NCI-H748 treated with DMSO at 0.1 percent for 48 hours (cell line): ENCODE measurements at places on chromosomes 7 and 10.
A peak's percentile ranks its signal among the peaks of the same experiment; 100 is the strongest.

GRCh38 chr7:37738321-37738720, 54.8 kb downstream of the GPR141 start:
- DNase-seq = no peak

DNA sequence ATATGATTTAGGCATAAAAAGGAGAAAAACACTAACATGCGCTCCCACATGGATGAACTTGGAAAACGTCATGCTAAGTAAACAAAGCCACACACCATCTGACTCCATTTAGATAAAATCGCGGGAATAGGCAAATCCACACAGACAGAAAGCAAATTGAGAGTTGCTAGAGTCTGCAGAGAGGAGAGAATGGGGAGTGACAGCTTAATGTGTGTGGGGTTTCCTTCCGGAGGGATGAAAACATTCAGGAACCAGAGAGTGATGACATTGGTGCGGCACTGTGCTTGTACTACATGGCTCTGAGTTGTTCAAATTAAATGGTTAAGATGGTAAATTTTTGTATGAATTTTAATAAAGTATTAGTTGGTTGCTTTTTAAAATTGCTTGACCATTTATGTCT, 482.9 kb upstream of the AKR1E2 start:
- no peak for DNase-seq

DNA sequence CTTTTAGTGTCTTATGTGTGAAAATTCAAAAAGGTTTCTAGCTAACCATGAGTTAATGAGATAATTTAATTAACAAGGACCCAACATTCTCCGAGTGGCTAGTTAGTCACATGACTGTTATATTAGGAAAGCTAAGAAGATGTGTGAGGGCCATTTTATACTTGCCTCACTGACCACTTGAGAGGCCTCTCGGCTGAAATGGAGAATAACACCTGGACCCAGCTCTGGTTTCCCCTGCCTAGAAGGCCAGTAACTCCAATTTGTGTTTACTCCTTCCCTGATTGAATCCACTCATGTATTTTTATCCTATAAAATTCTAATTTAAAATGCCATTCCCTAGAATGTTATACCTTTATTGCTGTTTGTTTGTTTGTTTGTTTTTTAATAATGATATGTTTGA, 1091.2 kb downstream of the KCNMA1 start:
- no peak for DNase-seq

GRCh38 chr10:129955601-129956285, 8.3 kb downstream of the EBF3 start:
- DNase-seq = no peak

- DNase-seq = no peak
Observed at GRCh38 chr10:31700181-31700611, 228.4 kb downstream of the ARHGAP12 start.

DNA sequence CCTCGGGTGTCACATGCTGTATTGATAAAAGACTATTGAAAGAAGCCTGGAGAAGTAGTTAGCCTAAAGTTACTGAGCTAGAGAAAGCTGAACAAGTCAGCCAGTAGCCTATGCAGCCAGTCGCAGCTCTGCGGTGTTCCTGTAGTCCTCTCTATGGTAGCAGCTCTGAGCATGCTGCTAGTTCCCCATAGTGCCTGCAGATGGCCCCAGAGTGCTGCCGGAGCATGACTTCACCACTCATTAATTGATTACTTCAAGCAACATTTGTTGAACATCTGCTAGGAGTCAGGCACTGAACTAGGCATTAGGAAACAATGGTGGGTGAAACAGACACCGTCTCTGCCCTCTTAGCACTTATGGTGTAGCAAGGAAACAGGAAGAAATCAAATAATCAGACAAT, 422.7 kb downstream of the SORCS3 start:
- DNase-seq = peak; percentile 21

GRCh38 chr10:49562893-49563292, 24.0 kb upstream of the ERCC6 start:
- DNase-seq = no peak

DNA sequence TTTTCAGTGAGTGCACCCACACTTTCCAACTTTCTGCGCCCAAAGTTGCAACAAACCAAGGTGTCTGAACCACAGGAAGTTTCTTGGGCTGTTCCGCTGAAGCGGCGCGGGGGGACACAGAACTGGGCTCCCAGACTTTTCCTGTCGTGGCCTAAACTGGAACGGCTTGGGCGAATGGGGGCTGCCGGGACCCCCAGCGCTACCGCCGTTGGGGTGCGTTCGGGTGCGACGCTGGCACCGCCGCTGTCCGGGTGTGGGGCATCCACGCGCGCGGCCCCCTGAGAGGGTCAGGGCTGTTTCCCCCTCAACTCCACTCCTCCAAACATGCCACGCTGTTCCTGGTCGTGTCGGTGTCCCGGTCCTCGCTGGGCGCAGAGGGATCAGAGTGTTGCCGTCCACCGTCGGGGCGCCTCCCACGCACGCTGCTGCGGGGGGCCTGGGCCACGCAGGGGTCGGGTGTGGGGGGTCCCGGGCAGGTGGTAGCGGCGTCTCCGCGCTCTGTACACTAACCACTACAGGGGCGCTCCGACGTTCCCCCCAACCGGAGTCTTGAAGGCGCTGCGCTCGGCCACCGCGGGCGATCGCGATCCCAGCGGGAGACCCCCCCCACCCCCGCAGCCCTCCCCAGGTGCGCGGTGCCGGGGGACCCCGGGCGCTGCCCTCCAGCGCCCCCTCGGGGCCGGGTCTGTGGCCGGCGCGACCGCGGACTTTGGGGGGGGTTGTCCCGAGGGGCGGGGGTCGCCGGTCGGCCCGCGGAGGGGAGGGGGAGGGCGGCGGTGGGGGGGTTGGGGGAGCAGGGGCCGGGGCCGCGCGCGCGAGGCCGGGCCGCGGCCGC, 2.2 kb upstream of the CUX1 start:
- DNase-seq = no peak

DNA sequence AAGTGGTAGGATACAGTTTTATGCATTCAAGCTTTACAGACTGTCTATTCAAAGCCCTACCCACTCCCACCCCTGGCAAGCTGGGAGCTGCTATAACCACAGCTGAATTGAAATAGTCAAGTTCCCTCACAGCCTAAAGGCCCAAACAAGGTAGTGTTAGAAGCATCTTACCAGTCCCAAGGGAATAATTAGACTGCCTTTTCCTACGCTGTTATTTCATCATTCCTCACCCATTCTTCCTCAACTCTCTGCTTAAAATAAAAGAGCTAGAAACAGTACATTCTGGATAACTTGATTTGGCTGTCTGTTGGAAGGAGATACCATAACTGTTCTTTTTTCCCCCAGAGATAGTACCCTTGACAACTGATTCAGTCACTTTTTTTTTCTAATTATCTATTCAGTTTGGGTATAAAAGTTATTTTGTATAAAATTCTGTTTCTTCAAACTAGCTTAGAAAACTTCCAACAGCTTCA, 54.0 kb downstream of the RAPGEF5 start:
- DNase-seq = no peak

GRCh38 chr10:76086761-76087639, 655.6 kb downstream of the LRMDA start:
- DNase-seq = peak; percentile 13

- DNase-seq = no peak
Observed at GRCh38 chr7:159115601-159116501, 28.8 kb downstream of the VIPR2 start.

DNA sequence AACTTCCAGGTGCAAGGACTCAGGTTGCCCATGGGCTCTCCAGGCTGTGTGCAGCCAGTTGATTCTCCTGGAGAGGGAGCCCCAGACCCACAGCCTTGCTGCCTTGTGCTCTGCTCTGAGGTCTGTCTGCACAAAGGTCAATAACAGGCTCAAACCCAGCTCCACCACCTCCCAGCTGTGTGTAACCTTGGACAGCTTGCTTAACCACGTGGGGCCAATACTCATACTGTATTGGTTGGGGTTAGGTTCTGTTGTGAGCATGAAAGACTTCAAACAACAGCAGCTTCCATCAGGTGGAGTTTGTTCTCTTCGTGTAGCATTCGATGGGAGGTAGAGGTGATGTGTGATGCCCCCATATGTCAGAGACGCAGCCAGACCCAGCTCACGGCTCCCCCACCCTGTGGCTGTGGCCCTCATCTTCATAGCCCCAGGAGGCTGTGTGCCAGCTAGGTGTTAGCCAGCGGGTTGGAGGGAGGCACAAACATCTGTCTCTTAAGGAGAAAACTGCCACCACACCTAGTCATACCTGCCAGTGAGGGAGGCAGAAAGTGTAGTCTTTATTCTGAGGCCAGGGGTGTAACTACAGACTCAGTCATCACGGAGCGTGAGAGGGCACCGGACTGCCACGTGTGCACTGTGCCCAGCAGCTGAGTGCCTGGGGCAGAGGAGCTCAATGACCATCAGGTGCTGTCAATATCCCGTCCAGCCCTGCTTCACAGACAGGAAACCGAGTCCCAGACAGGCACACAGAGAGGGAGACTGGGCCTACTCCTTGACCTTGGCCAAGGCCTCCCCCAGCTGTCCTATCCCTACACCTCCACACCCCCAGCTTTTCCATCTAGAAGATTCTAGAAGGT, 8.1 kb upstream of the POLD2 start:
- DNase-seq = no peak

DNA sequence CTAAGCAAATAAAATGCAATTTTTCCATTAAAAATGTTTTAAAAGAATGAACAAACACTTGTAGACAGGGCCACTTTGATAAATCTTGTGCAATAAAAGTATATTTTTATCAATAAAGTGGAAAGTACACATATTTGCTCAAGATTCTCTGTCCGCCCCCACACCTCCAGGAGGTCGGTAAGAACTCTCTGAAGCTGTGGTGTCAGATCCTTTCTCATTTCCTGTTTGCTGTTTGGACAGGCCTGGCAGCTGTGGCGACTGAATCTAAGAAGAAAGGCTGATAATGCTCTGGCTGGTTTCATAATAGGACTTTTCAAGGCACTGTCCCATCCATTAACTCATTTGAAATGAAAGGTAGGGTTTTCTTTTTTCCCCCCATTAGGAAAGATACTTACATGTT, 15.3 kb upstream of the ASB4 start:
- DNase-seq = peak; percentile 77

DNA sequence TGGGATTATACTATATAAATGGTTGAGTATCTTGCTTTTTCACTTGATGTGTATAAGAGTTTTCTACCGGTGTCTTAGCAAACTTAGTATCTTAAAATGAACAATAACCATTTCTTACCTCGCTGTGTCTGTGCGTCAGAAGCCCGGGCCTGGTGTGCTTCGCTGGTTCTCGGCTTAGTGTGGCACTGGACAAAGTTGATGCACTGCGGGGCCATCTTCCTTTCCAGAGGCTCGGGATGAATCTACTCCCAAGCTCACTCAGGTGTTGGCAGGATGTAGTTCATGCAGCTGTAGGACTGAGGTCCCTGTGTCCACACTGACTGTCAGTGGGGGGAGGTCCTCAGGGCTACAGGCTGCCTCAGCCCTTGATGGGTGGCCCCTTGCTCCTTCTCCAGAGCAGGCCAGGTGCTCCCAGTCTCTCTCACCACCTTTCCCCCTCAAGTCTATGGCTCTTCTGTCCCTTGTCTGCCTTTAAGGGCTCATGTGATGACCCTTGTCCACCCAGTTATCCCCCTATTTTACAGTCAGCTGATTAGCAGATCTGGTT, 227.8 kb downstream of the GLRX3 start:
- no peak for DNase-seq

GRCh38 chr7:50693455-50694130, 89.1 kb downstream of the GRB10 start:
- DNase-seq = no peak

- DNase-seq = no peak
Observed at GRCh38 chr10:58776568-58777318, 264.1 kb downstream of the BICC1 start.

DNA sequence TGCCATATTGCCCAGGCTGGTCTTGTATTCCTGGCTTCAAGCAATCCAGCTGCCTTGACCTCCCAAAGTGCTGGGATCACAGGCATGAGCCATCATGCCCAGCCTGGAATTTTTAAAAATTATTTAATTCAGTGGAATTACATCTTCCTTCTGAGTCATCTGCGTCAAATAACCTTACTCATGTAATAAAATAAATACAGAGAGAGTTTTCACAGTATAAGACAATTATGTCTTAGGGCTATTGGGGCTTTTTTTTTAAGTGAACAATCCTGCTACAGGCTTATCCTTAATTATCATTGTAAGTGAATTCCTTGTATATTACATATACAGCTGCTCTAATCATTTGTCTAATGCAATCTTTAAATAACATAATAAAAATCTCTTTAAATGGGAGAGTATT, 108.3 kb downstream of the MAPK8 start:
- DNase-seq = no peak

GRCh38 chr7:156620291-156620675, 20.3 kb upstream of the RNF32 start:
- DNase-seq = no peak

DNA sequence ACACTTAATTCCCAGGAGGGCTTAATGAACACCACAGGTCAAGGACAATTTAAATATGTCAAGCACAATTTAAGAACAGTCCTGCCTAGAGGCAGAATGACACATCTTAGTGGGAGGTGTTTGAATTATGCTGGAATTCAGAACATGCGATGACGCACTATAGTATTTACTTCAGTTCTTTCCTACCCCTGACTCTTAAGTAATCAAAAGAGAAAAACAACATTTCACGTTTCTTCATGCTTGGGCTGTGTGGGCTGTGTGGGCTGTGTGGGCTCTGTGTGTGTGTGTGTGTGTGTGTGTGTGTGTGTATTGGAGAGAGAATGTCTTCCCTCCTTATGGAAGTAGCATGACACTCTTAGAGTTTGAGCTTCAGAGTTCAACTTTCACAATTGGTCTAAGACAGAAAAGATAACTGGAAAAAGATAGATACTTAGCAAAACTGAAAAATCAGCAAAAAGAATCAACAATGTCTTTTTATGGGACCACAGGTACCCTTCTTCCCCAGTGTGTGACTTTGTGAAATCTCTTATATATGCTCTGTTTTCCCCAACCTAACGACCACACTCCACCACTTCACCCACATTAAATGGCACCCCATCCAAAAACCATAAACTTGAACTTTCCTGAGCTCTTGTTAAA, 33.7 kb upstream of the CABCOCO1 start:
- no peak for DNase-seq

GRCh38 chr10:129607607-129608109, 140.6 kb downstream of the MGMT start:
- DNase-seq = no peak

GRCh38 chr7:39924122-39924521, 25.9 kb upstream of the CDK13 start:
- no peak for DNase-seq

DNA sequence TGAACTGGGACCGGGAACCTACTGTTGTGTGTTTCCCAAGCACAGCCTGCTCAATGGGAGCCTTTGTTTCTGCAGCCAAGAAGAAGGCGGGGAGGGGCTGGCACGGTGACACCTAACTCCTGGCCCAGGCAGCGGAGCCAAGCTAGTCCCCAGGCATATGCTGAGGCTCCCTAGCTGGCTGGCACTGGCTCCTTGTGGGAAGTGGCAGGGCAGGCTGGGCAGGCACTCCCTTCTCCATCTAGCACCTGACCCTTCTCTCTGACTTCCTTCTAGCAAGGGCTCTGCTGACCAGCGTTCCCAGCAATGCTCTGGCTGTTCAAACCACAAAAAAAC, 325.0 kb downstream of the PLXNA4 start:
- DNase-seq = no peak

GRCh38 chr7:25117226-25118047, 7.6 kb downstream of the CYCS start:
- no peak for DNase-seq
